Stimulated activated effector memory CD8-positive, alpha-beta T cell treated with anti-CD3 and anti-CD28 coated beads, Interleukin-12 subunit alpha, Interleukin-12 subunit beta, amount 100 ng/mL, for 72 hours (primary cell): ENCODE measurements at places on chromosomes 3 and 15.

DNA sequence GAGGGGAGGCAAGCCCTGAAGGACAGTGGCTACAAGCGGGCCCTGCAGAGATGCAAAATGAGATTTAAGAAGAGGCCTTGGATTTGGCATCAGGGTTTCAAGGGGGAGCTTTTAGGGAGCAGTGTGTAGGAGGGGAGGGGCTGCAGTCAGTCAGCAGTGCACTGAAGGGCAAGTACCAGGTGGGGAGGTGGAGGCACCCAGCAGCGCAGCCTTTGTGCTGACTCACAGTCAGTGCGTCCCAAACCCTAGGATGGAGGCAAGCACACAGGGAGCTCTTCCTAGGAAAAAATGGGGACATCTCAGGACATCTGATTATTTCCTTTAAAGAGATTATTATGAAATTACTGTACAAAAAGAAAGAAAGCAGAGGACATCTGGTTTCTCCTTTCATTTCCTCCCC lies 80.0 kb downstream of the AAGAB start:
- DNase-seq: no peak

GRCh38 chr3:71101626-71102025 lies 481.9 kb downstream of the FOXP1 start:
- DNase-seq: no peak

DNA sequence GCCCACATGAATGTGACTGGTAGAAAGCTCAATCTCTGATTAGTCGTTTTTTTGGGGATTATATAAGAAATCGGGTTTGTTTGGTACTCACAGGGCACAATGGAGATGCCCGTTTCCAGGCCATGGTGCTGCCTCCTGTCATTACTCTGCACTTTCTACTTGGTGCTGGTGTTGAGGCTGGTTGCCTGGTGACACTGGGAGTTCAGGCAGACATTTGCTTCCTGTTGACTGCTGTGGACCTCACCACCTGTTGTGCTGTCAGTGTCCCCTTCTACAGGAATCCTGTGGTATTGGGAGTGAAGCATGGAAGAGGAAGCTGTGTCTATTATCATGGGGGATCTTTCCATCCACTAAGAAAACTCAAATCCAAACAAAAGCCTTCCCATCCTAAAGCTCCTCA lies 227.2 kb upstream of the TBL1XR1 start:
- DNase-seq: no peak

DNA sequence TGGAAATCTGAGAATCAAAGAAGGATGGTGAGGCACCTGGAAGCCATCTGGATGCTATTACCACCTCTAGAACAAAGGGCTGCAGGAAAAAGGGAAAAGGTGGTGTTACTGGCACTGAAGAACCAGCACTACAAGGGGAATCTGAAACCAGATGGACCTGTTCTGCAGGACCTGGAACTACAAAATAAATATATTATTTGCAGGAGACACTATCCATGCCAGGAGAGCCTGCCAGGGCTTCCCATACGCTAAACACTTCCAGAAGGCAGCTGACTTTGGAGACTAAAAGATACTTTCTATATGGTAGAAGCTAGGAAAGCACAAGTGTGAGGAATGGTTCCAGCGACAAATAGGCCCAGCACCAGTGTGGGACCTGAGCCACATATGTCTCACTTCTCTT lies 83.4 kb upstream of the POU1F1 start:
- no peak for DNase-seq

DNA sequence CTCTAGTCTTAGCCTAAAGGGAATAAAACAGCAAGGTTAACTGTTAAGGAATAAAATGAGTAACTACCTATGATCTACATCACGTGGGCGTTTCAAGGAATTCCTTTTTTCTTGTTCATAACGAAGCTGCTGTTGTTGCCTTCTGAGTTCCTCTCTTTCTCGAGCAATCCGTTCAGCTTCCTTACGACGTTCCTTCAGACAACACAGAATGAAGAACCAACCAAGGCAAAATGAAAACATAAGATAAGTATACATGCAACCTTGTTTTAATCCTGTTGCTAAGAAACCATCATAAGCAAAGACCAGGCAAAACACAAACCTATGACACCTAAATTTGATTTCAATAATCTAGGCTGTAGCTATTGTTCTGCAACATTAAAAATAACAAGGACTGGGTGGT lies 44.1 kb downstream of the SLTM start:
- no peak for DNase-seq

- no peak for DNase-seq
Observed at GRCh38 chr3:123129092-123129491, 62.3 kb downstream of the PDIA5 start.

GRCh38 chr3:52663098-52663497 lies 22.6 kb downstream of the PBRM1 start:
- no peak for DNase-seq

DNA sequence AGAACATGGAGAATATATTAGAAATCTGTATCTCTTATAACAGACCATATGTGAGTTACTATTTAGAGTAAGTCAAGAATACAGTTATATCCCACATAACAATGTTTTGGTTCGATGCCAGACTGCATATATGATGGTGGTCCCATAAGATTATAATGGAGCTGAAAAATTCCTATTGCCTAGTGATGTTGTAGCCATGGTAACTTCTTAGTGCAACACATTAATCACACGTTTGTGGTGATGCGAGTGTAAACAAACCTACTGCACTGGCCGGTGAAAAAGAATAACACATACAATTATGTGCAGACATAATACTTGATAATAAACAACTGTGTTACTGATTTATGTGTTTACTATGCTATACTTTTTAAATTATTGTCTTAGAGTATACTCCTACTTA lies 69.8 kb upstream of the MNS1 start:
- DNase-seq: no peak

GRCh38 chr3:135895106-135895733 lies 70.3 kb upstream of the PPP2R3A start:
- DNase-seq: peak; percentile 12

- DNase-seq: no peak
Observed at GRCh38 chr3:190718671-190719070, 143.8 kb downstream of the GMNC start.

DNA sequence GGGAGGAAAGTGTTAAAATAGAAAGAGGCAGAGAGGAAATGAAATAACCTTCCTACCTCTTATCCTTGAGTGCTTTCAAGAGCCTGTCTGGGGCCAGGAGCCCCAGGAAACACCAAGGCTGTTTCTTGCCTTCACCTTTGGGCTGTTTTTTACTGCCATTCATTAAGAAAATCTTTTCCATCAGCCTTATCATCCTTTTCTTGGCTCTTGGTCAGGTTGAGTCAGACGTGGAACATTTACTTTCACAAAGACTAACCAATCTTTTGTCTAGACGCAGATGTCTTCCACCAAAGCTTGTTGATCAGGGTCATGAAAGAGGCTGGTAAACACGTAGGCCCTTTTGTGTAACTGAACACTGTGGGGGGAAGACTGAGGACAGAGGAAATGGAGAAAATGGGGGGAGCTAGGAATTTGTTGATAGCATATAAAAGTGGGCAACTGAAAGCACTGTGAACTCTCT lies 151.0 kb upstream of the THBS1 start:
- DNase-seq: no peak

GRCh38 chr3:58874248-58874741 lies 175.5 kb downstream of the CFAP20DC start:
- no peak for DNase-seq

GRCh38 chr3:133464573-133464972 lies 64.7 kb downstream of the BFSP2 start:
- no peak for DNase-seq

DNA sequence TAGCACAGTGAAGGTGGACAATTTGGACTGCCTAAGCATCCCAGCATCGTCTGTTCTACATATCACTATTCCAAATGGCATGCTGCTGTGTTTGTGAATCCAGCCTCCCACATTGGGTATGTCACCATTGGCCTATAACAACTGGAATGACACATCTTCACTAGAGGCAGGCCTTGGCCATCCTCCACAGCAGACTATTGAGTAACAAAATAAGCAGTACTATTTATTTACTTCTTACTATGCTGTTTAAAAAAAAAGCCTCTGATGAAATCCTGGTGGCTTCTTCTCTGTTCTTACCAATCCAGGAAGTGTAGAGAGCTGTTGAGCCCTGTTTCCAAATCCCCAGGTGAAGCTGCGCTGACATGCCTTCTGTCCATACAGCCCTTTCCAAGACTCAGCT lies 30.6 kb upstream of the CERS3 start:
- no peak for DNase-seq

GRCh38 chr3:191383124-191383523 lies 52.8 kb upstream of the UTS2B start:
- DNase-seq: no peak

GRCh38 chr3:143849854-143850549 lies 1.7 kb upstream of the SLC9A9 start:
- DNase-seq: no peak

GRCh38 chr15:68897016-68897415 lies 33.3 kb upstream of the SPESP1 start:
- no peak for DNase-seq

GRCh38 chr15:77851691-77852090 lies 219.0 kb upstream of the LINGO1 start:
- DNase-seq: no peak
